A549 treated with AZD2906 at 1 μM for 4 hours (cell line): ENCODE measurements at places on chromosomes 2 and 18. TPM values are rescaled to one million over a fixed set of nuclear protein-coding genes. Genes with fewer than 3 reads are reported as not detected.

Gene BMP10
- total RNA-seq, result not detected in 5 replicates

Gene PMAIP1
- total RNA-seq, result 12.3 to 16.7 TPM (median 14.5 TPM) in 5 replicates

Gene VWC2L
- total RNA-seq, result not detected in 5 replicates

Gene IRS1
- total RNA-seq, result 13.1 to 15.2 TPM (median 14.8 TPM) in 5 replicates

Gene IL1R1
- total RNA-seq, result 40.1 to 55.7 TPM (median 47.1 TPM) in 5 replicates

Gene PLCD4
- 0.22 to 0.80 TPM (median 0.38 TPM) in 5 replicates for total RNA-seq

Gene C2orf66
- total RNA-seq, result 0.03 to 0.09 TPM (median 0.08 TPM) in 5 replicates

Gene SERPINB11
- 0.03 to 0.16 TPM in 2 of 5 replicates, not detected in the others for total RNA-seq
